ENCODE measurements at places on chromosomes 16 and 17. TPM values are rescaled to one million over a fixed set of nuclear protein-coding genes. Genes with fewer than 3 reads are reported as not detected.

The PPP1R27 gene
- 0.21 TPM for polyA plus RNA-seq

The PKMYT1 gene
- 11.0 TPM for polyA plus RNA-seq

- no peaks in the 10 kb centered on the region for H3K27me3 ChIP-seq
- no peaks in the 10 kb centered on the region for H3K4me1 ChIP-seq
- no peak overlapping the region for H3K27ac ChIP-seq
- no peaks in the 10 kb centered on the region for H3K36me3 ChIP-seq
- H3K4me3 ChIP-seq = no peak overlapping the region
These were observed 236.1 kb upstream of the TNRC6C start for GRCh38 chr17:77722366-77722765.

DNA sequence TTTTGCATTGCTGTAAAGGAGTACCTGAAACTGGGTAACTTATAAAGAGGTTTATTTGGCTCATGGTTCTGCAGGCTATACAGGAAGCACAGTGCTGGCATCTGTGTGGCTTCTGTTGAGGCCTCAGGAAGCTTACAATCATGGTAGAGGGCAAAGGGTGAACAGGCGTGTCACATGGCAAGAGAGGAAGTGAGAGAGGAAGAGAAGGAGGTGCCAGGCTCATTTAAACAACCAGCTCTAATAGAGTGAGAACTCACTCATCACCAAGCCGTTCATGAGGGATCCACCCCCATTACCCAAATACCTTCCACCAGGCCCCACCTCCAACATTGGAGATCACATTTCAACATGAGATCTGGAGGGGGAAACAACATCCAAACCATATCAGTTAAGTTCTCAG lies 16.4 kb upstream of the CLEC19A start:
- DNase-seq = no peak
- H3K36me3 ChIP-seq = no peaks in the 10 kb centered on the region
- H3K27ac ChIP-seq = no peak overlapping the region
- no peaks in the 10 kb centered on the region for H3K4me1 ChIP-seq

All from large intestine (tissue), 12 donors.